ENCODE measurements at places on chromosomes 1 and 21.

- peak; percentile 73 for DNase-seq
Measured at GRCh38 chr21:34129901-34130715, 56.7 kb downstream of the MRPS6 start.

GRCh38 chr1:119771770-119772169, 3.1 kb upstream of the HMGCS2 start:
- no peak for DNase-seq

DNA sequence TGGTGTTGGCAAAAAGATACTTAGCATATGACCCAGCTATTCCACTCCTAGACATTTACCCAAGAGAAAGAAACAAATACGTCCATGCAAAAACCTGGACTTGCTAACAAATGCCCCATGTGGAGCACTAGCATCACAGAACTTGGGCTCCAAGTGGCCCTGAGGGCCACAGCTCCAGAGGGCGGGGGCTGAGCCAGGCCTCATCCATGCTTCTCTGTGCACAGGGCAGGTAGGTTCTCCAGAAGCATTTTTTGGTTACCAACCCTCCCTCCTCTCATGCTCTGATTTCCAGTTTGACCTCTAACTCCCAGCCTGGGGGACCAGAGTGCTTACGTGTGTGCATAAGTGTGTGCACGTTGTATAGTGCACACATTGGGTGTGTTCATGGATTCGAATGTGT, 2.0 kb downstream of the KRTAP12-2 start:
- no peak for DNase-seq

DNA sequence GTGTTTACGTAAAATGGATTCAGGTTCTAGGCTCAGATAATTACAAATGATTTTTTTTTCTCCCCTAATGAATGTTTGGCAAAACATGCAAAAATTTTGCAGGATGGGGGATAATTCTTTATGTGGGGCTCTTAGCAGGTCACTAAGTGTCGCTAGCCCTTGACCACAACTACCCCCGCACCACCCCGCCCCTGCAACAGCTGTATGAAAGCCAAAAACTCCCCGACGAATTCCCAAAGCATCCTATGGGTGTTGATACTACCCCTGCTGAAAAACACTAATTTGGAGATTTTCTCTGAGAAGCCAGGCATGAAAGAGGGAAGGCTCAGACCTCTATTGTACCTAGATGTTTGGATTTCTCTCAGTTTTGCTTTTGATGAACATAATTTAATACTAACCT, 243.0 kb downstream of the TRABD2B start:
- DNase-seq: no peak

- DNase-seq: no peak
Measured at GRCh38 chr1:183810756-183811544, 6.0 kb downstream of the RGL1 start.

GRCh38 chr1:226638608-226639007, 90.0 kb downstream of the STUM start:
- no peak for DNase-seq

DNA sequence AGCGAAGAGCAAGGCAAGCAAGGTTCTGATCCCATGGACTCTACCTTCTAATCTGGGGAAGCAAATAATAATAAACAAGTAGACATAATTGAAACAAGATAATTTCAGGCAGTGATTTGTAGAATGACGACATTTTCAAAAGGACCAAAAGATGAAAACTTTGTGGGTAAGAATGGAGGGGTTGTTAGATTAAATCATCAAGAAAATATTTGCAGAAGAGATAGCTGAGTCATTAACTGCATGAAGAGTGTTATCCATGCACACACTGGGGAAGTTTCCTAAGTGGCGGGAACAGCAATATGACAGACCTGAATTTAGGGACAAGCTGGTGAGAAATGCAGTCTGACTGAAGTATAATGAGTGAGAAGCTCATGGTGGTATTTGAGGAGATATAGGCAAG, 583.1 kb upstream of the RGS18 start:
- DNase-seq: no peak

GRCh38 chr1:223835754-223836153, 10.0 kb downstream of the TP53BP2 start:
- DNase-seq: no peak
